ENCODE measurements at places on chromosomes 7 and 10. TPM values are rescaled to one million over a fixed set of nuclear protein-coding genes. Genes with fewer than 3 reads are reported as not detected.

Gene CALHM1
- not detected for total RNA-seq

Gene LYZL1
- total RNA-seq, result not detected

Gene GPR15LG
- 10.3 TPM for total RNA-seq

Gene AKR1B1
- total RNA-seq, result 12.9 TPM

Gene LRRC61
- 19.0 TPM for total RNA-seq

Gene PLXNA4
- 5.2 TPM for total RNA-seq

Gene TRIL
- total RNA-seq, result 3.9 TPM

Gene ACADSB
- 20.5 TPM for total RNA-seq

Gene PRKG1
- total RNA-seq, result 1.5 TPM

Gene DUS4L
- total RNA-seq, result 6.6 TPM

Gene HOXA13
- total RNA-seq, result 0.19 TPM

Gene SPDYE2
- total RNA-seq, result not detected

Gene PAPOLB
- total RNA-seq, result not detected

Gene MINDY3
- total RNA-seq, result 21.0 TPM

Gene LCOR
- total RNA-seq, result 22.0 TPM

Gene RAMP3
- total RNA-seq, result 26.8 TPM

Gene FXYD4
- total RNA-seq, result not detected

Gene LUC7L2
- 71.7 TPM for total RNA-seq

Gene TAS2R3
- 1.3 TPM for total RNA-seq

Gene C10orf62
- total RNA-seq, result not detected

Gene WDR86
- total RNA-seq, result 2.0 TPM

Gene RBAK
- total RNA-seq, result 12.0 TPM

Gene ITGB8
- total RNA-seq, result 43.2 TPM

Gene CRYGN
- total RNA-seq, result not detected

Gene MPP7
- total RNA-seq, result 66.7 TPM
